ENCODE measurements at places on chromosomes 4 and X. TPM values are rescaled to one million over a fixed set of nuclear protein-coding genes. Genes with fewer than 3 reads are reported as not detected.
A peak's percentile ranks its signal among the peaks of the same experiment; 100 is the strongest.

BEX2 gene
- total RNA-seq, result 2.3 TPM

COQ2 gene
- 6.6 TPM for total RNA-seq

MTNR1A gene
- not detected for total RNA-seq

SAGE1 gene
- total RNA-seq, result not detected

PALLD gene
- 626 TPM for total RNA-seq

BEND4 gene
- 0.03 TPM for total RNA-seq

FTSJ1 gene
- 38.4 TPM for total RNA-seq

PLP1 gene
- 21.3 TPM for total RNA-seq

RADX gene
- total RNA-seq, result 2.2 TPM

GRCh38 chrX:101057093-101057714, 5.3 kb upstream of the TRMT2B start:
- no peak for DNase-seq

- DNase-seq, result no peak
Observed at GRCh38 chr4:58936436-58936835, 1826.3 kb upstream of the IGFBP7 start.

DNA sequence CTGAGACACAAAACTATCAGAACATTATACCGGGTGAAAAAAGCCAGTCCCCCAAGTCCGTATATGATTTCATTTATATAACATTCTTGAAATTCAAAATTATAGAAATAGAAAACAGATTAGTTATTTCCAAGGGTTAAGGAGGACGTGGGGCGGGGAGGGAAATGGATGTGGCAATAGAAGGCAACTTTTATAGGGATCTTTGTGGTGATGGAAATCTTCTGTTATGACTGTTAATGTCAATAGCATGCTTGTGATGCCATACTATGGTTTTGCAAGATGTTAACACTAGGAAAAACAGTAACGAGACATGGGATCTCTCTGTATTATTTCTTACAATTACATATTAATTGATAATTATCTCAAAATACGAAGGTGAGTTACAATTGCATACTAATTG, 96.4 kb downstream of the LNX1 start:
- no peak for DNase-seq

GRCh38 chr4:92305148-92305877, 1.5 kb downstream of the GRID2 start:
- DNase-seq, result peak; percentile 79

DNA sequence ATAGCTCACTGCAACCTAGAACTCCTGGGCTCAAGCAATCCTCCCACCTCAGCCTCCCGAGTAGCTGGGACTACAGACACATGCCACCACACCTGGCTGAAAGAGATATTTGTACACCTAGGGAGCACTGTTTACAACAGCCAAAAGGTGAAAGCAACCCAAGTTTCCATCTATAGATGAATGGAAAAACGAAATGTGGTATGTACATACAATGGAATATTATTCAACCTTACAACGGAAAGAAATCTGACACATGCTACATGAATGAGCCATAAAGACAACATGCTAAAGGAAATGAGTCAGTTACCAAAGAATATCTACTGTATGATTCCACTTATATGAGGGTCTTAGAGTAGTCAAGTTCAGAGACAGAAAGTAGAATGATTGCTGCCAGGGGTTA, 52.2 kb downstream of the ABCG2 start:
- DNase-seq, result no peak

GRCh38 chr4:31104577-31104976, 384.4 kb downstream of the PCDH7 start:
- no peak for DNase-seq

DNA sequence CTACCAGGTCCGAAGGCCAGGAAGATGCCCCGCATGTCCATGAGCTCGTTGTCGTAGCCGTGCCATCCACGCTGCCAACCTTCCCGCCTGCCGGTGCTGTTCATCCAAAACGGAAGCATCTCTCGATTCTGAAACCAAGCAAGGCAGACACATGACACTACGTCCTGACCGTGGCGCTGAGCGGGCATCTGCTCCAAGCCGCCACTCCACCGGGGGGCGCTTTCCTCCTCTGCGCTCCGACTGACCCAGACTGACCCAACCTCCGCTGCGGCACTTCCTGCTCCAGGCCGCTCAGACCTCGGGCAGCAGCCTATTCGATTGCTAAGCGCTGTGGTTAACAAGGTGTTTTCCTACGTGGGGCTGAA, 120.5 kb downstream of the ENPP6 start:
- peak; percentile 88 for DNase-seq

DNA sequence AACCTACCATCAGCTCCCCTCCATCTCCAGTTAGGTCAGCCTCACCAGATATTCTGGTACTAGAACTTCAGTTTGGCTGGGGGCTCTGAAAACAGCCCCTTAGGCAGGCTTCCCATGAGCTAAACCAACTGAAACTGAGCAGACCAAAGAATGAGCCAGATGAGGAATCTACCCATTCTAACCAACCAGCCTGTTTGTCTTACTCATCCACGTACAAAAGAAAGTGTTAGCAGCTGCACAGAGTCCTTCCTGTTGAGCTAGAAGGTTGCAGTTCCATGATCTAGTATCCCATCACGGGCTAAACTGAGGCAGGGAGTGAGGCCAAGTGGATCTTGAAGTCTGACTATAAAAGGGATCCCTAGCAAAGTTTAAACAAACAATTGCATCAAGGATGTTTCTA, 17.5 kb downstream of the MAGEA9B start:
- DNase-seq, result no peak

DNA sequence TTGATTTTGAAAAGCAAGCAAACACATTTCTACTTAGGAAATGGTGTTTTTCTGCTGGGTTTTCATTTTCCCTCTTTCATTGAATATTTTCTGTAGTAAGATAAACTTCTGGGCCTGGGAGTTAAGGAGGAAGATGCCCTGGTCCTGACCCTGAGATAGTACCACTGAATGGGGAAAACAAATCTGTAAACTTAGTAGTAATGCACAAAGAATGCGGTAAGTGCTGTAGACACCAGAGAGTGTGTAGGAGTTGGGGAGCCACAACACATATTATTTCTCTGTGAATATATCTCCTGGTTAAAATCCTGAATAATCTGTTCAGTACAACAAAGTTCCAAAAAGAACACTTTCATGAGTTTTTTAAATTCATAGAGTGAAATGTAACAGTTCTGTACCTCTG, 178.3 kb downstream of the MAPK10 start:
- DNase-seq, result no peak

DNA sequence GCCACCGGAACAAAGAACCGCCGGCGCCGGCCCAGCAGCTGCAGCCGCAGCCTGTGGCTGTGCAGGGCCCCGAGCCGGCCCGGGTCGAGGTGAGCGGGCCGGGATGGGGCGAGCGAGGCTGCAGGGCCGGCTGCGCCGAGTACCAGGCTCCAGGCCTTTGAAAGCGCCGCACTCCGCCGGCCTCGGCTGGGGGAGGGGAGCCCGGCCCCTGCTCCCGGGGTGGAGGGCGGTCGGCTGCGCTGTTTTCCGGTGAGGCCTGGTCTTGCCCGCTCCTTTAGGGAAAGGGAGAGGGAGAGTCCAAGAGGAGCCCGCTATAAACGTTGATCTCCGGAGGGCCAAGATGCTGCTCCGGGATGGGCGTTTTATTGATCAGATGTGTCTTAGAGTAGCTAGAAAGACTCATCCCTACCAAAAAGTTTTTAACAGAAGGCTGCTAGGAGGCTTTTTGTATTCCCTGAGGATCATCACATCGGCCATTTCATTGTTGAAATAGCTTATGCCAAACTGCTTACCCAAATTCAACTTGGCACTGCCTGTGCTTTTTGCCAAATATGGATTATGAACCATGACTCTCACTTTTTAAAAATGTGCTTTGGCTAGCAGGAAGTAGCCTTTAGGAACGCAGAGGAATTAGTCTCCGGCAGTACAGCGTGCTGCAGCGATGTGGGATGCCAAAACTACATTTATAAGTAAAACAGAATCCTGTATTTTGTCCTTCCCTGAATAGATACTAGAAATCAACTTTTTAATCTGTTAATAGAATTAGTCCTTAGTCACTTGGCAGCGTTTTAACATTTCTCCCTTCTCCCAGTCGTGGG, 760 bp downstream of the TMEM165 start:
- peak; percentile 61 for DNase-seq

GRCh38 chrX:129721870-129722269, 16.9 kb upstream of the XPNPEP2 start:
- DNase-seq, result no peak

Data from aorta (tissue), 5 donors.